ENCODE measurements at places on chromosomes 11 and 22.

- DNase-seq = no peak
Measured at GRCh38 chr11:22552885-22553284, 72.7 kb downstream of the FANCF start.

DNA sequence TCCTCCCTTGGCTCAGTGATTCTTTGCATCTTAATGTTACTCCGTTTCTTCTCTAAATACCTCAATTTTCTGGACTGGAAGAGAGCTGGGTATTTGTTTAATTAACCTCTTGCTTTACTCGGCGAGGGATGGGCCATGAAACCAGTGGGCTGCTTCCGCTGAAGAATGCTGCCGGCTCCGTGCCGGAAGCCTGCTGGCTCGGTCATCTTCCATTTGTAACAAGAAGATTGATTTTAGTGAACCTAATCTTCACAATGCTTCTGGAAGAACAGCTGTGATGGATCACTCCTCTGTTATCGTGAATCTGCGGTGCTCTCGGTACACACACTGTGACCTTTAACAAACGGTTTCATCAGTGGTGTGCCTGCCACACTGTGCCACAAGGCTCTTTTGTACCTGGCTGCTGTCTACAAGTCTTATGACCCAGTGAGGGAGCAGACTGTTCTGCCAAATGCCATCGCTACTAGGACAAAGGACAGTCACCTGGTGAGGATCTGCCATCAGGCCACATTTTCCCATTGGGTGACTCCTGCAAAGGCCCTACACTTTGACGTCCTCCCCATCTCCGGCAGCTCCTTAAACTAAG lies 25.3 kb upstream of the PARVB start:
- no peak for DNase-seq

DNA sequence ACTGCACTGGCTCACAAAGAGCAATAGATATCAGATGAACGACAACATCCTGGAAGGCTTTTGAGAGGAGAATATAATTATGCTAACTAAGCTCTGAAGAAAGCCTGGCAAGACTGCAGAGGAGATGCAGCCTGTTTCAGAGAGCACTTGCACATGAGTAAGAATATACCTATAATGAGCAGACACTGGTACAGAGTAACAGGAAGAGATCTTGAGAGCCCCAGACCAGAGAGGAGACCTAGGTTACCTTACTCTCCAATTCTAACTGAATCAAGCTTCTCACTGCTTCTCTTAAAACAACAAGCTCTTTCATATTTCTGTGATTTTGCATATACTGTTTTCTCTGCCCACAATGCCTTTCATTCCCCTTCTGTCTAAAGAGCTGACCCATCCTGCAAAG lies 66.5 kb downstream of the FAM168A start:
- DNase-seq = no peak

- no peak for DNase-seq
Measured at GRCh38 chr11:87572881-87573280, 535.1 kb downstream of the TMEM135 start.
